Frontal cortex (tissue), 4 donors: ENCODE measurements at places on chromosomes 12 and 14. TPM values are rescaled to one million over a fixed set of nuclear protein-coding genes. Genes with fewer than 3 reads are reported as not detected.

ZNF664 gene
- 53.8 TPM for total RNA-seq

TAS2R19 gene
- 6.9 TPM for total RNA-seq

ABHD4 gene
- total RNA-seq, result 2.4 TPM

KRT79 gene
- not detected for total RNA-seq

ERP27 gene
- not detected for total RNA-seq

FLRT2 gene
- total RNA-seq, result 84.0 TPM

KTN1 gene
- 76.2 TPM for total RNA-seq

PLEKHG7 gene
- not detected for total RNA-seq

COX8C gene
- not detected for total RNA-seq

GPHN gene
- total RNA-seq, result 102 TPM

PRICKLE1 gene
- 8.6 TPM for total RNA-seq

CD163 gene
- 1.6 TPM for total RNA-seq

CLEC4E gene
- not detected for total RNA-seq

KCNMB4 gene
- total RNA-seq, result 54.2 TPM

ADAM21 gene
- under 0.01 TPM for total RNA-seq

C12orf54 gene
- not detected for total RNA-seq

INHBE gene
- not detected for total RNA-seq

SERPINA10 gene
- not detected for total RNA-seq

INSM2 gene
- total RNA-seq, result not detected

LMNTD1 gene
- 1.2 TPM for total RNA-seq

PRH1 gene
- 42.0 TPM for total RNA-seq

TBC1D30 gene
- 59.1 TPM for total RNA-seq

PIK3C2G gene
- 0.41 TPM for total RNA-seq

SLC25A47 gene
- not detected for total RNA-seq

LRRC10 gene
- total RNA-seq, result not detected

NINJ2 gene
- total RNA-seq, result 2.9 TPM

MED6 gene
- 49.7 TPM for total RNA-seq

USP44 gene
- 3.7 TPM for total RNA-seq

LGMN gene
- 28.9 TPM for total RNA-seq

DENND5B gene
- total RNA-seq, result 41.6 TPM

CDCA3 gene
- total RNA-seq, result 2.9 TPM

SERPINA3 gene
- total RNA-seq, result not detected

JPH4 gene
- total RNA-seq, result 32.2 TPM

ING4 gene
- 81.9 TPM for total RNA-seq
